Stimulated activated CD8-positive, alpha-beta memory T cell treated with anti-CD3 and anti-CD28 coated beads, Interleukin-12 subunit alpha, Interleukin-12 subunit beta, amount 100 ng/mL, for 4 hours (primary cell): ENCODE measurements at places on chromosomes 7 and 10.

GRCh38 chr10:11831520-11831951, 8.4 kb downstream of the PROSER2 start:
- no peak for DNase-seq

DNA sequence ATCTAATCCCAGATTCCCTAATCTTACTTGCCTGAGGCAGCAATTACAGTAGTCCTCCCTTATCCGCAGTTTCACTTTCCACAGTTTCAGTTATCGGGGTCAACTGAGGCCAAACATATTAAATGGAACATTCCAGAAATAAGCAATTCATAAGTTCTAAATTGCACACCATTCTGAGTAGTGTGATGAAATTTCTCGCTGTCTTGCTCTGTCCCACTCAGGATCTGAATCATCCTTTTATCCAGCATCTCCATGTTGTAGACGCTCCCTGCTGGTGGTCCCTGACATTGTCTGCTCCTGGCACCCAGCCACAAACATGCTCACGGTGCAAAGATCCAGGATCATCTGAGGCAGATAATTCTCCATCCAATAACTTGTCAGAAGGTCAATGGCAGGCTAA, 128.7 kb upstream of the CXCL12 start:
- no peak for DNase-seq

DNA sequence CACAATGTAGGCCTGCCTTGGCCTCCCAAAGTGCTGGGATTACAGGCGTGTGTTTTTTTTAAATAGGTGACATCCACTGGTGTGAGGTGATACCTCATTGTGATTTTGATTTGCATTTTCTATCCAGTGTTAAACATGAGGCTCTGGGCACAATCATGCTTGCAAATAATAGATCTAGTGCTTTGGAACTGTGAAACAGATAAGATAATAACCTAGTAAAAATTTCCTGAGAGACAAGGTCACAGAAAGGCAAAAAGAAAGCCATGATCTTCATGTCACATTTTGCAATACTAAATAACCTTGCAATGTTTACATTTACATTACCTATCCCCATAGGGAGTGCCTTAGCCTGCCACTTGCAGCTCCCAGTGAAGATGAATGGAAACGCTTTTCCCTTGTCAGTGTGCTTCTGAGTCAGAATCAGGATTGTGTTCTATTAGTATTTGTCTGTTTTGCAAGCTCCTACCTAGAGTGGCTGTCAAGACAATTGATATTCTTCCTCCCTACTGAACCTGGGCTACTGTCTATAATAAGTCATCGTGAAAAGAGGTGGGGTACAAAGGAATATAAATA, 256.5 kb downstream of the PHTF2 start:
- DNase-seq: no peak

GRCh38 chr7:102152672-102153598, 133.7 kb upstream of the SH2B2 start:
- no peak for DNase-seq

- no peak for DNase-seq
Observed at GRCh38 chr7:117901089-117901797, 28.0 kb upstream of the CTTNBP2 start.

- peak; percentile 21 for DNase-seq
Observed at GRCh38 chr10:15370856-15371701, at the start of gene FAM171A1. Gene FAM171A1, minus strand, starts transcription at chr10:15371289. Its CDS starts 237 bp downstream, at chr10:15371052.

DNA sequence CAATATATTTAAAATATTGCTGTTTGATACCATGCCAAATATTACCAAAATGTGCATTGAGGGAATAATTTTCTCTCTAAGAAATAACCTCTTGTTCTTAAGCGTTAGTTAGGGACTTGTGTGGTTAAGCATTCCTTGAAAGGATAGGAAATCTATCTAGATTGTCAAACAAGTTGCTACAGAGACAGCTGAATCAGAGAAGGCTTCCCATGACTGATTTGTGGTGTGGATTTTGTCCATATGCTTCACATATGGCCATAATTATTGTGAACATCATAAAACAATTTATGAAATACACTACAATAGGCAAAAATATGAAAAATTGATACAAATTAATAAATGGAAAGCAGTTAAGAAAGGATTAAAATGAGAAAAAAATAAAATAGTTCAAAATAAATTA, 96.3 kb downstream of the GNAT3 start:
- DNase-seq: no peak

- DNase-seq: no peak
Observed at GRCh38 chr7:26618898-26619297, 245.5 kb downstream of the SKAP2 start.

GRCh38 chr10:77507291-77507880, 130.2 kb downstream of the KCNMA1 start:
- DNase-seq: no peak

- no peak for DNase-seq
Observed at GRCh38 chr10:88159127-88159829, 295.9 kb downstream of the PTEN start.

DNA sequence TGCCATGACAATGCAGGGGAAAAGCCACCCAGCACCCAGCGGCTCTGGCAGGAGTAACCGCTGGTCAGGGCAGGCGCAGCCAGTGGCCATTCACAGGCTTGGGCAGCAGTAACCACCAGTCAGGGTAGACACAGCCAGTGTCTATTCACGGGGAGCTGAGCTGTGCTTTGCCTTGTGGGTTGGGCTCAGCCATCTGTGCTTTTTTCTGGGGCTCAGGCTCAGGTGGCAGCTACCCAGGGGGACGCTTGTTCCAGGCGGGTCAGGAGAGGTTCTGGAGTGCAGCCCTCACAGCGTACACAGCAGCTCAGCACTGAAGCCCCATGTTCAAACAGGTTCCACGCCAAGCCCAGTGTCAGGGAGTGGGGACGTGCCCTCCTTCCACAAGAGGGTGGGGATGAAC, 28.5 kb downstream of the FOXL3 start:
- DNase-seq: no peak

GRCh38 chr10:14527134-14527844, 196.6 kb upstream of the FRMD4A start:
- no peak for DNase-seq

- no peak for DNase-seq
Observed at GRCh38 chr10:91340613-91341362, 69.4 kb upstream of the HECTD2 start.

- no peak for DNase-seq
Observed at GRCh38 chr7:29502133-29502532, 61.5 kb upstream of the PRR15 start.

DNA sequence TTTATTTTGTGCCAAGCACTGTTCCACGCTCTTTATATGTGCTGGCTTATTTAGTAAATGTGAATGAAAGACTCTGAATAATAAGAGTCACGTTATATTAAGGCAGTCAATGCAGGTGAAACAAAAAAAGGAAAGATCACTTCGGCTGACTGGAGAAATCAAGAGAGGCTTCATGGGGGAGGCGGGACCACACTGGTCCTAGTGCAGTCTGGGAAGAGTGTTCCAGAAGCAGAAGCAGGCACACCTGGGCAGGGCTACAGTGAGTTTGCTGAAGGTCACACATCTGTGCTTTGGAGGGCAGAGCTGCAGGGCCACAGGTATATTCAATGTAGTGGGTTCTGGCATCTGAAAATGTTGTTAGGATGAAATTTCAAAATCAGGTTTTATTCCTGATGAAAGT, 176.9 kb downstream of the PLXNA4 start:
- no peak for DNase-seq

GRCh38 chr10:21527598-21528235, 2.2 kb upstream of the SKIDA1 start:
- DNase-seq: no peak

DNA sequence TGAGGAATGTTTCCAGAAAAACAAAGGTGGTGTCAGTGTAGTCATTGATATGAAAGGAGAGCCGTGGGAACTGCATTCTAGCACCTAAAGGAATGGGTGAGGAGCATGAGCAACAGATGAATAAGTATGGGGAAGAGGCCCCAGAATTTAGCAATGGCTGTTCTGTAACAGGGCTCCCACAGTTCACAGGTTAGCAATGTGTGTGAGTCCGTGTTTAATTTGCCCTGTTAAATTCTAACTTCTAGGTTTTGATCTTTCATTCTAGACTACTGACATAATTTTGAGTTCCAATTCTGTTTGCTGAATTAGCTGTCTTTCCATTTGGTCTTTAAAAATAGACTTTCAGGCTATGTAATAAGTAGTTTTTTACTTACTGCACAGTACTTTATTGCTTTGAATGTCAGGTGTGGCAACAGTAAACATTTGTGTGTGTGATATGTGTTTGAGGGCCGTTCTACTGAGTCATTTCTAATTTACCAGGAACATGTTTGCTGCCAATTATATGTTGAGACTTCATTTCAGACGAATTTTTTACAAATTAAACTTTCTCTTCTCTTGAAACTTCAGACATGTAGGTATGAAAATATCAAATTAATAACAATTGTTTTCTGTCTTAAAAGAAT, 8.8 kb downstream of the STK17A start:
- DNase-seq: no peak

GRCh38 chr7:4665661-4666060, 16.4 kb upstream of the FOXK1 start:
- DNase-seq: no peak

- no peak for DNase-seq
Observed at GRCh38 chr10:11700539-11700938, 41.6 kb upstream of the ECHDC3 start.

DNA sequence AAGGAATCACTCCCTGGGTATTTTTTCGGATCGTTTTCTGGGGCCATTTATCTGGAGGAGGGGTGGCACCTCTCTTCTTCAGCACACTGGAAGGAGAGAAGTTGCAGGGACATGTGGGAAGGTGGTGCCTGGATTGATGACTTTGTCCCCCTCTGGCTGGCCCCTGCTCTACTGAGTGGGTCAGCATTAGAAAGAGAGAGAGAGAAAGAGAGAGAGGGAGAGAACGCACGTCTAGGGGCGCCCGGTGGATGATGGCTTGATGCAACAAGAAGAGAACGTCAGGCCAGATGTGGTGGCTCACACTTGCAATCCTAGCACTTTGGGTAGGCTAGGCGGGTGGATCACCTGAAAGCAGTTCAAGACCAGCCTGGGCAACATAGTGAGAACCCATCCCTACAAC, 5.5 kb upstream of the MUC12 start:
- DNase-seq: no peak

DNA sequence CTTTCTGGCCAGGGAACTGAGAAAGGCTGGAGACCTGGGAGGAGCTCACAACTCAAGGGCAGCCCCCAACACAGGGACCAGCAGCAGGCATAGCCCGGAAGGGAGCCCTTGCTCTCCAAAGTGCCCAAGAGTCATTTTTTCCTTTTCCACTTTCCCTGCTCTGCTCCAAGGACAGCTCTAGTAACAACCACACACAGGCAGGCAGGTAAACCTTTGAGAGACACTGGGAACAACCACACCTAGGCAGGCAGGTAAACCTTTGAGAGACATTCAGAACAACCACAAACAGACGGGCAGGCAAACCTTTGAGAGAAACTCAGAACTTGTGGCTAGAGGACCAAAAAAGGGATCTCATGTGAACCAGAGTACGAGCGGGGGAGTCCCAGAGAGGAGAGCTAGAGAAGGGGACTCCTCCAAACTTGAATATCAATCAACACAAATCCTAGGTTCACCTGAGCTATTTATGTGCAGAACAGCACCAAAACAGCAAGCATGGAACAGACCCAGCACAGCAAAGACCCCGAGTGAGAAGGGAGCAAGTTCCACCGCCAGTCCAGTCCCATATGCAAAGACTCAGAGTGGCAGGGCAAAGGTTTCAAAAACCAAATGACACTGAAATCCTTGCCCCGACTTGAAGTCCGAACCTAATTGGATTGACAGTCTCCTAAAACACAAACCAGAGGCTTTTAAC, 33.6 kb upstream of the GUSB start:
- DNase-seq: no peak

DNA sequence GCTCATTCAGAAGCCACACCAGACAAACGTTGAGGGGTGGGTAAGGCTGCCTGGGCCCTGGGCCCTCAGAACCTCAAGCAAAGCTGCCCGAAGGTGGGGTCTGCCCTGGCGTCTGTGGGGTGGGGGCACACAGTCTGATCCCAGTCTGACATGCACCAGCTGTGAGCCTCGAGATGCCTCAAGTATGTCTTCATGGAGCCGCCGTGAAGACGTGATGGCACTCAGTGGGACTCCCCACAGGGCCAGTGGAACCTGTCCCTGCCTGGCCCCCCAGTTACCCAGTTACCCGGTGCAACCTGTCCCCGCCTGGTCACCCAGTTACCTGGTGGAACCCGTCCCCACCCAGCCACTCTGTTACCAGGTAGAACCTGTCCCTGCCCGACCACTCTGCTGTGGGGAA, 351.2 kb downstream of the PTPRN2 start:
- DNase-seq: no peak

GRCh38 chr7:152014722-152015121, 10.8 kb upstream of the GALNT11 start:
- no peak for DNase-seq

- DNase-seq: no peak
Observed at GRCh38 chr10:6718550-6718949, 138.5 kb upstream of the PRKCQ start.

DNA sequence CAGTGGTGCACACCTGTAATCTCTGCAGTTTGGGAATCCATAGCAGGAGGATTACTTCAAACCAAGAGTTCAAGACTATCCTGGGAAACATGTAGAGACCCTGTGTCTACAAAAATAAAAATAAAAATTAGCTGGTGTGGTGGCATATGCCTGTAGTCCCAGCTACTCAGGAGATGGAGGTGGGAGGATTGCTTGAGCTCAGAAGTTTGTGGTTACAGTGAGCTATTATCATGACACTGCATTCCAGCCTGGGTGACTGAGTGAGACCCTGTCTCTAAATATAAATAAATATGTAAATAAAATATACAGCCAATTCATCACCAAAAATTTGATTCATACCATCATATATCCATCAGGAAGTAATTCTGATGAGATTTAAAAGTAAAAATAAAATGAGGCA, 60.9 kb downstream of the ANKRD7 start:
- DNase-seq: no peak

DNA sequence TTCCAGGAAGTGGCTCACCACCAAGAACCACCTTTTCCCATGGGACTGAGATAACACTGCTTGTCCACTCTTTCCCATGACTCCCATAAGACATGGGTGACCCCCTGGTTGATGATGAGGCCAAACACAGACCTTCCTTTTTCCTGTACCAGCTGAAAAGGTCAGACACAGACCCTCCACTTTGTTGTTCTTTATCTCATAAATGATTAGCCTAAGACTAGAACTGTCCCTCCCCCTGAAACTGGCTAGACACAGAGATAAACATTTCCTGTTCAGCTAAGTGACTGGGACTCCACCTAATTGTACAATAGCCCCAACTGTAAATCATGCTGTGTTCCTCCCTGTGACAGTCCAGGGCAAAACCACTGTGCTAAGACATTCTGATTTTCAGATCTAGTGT, 8.2 kb upstream of the NRG3 start:
- DNase-seq: no peak

GRCh38 chr10:83262434-83262833, 876.9 kb upstream of the GHITM start:
- no peak for DNase-seq

DNA sequence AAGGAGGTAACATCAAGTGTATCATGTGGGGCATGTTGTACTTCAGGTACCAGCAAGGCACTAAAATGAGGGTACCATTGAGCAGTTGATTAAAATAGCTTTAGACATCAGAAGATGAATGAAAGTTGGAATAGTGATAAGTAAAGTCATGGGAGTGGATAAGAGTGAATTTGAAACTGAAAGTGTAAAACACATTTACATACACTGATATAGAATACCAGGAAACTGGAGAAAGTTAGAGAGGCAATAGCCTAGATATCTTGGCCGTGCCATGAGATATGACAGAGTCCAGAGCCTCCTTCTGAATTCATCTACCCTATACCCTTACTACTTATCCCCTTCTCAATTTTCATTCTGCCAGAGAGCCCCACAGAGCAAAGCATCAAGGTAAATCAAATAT, 76.6 kb downstream of the GRM3 start:
- DNase-seq: no peak

GRCh38 chr10:70270952-70271351, 12.9 kb downstream of the NPFFR1 start:
- DNase-seq: no peak
